ENCODE measurements at places on chromosomes 3 and 15.

DNA sequence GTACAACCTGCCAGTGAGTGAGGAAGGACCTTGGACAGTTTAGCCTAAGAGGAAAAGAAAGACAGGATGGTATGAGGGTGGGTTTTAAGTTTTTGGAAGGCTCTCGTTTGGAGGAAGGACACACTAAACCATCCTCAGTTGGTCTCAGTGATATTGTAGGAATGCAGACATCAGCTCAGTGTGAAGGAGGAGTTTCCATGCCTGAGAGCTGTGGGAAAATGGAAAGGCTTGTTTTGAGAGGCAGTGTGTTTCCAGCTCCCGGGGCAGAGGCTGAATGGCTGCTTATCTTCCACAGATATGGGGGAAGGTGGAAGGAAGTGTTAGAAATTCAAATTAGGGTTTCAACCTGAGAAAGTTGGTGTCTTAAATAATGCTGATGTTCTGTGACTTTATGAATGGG is 89.6 kb upstream of the MYZAP start:
- no peak for DNase-seq

- DNase-seq: no peak
These were observed 16.3 kb downstream of the SNAPC5 start for GRCh38 chr15:66481107-66481856.

GRCh38 chr3:120680193-120680894 is 1.7 kb downstream of the HGD start:
- DNase-seq: no peak

DNA sequence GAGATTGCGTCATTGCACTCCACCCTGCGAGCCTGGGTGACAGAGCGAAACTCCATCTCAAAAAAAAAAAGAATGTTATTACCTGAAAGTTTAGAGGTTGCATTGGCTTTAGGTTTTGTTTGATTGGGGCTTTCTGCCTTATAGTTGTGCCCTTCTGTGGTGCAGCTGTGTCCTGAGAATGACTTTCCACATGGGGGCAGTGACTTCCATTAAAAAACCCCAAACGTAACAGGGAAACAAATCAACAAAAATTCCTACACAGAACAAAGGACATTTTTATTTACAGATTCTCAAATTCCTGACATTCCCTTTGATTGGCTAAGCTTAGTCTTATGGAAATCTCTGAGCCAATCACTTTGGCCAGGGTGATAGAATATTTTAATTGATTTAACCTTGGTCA is 154.1 kb upstream of the GPR149 start:
- DNase-seq: no peak

GRCh38 chr15:96125721-96126415 is 204.6 kb upstream of the NR2F2 start:
- DNase-seq: no peak

DNA sequence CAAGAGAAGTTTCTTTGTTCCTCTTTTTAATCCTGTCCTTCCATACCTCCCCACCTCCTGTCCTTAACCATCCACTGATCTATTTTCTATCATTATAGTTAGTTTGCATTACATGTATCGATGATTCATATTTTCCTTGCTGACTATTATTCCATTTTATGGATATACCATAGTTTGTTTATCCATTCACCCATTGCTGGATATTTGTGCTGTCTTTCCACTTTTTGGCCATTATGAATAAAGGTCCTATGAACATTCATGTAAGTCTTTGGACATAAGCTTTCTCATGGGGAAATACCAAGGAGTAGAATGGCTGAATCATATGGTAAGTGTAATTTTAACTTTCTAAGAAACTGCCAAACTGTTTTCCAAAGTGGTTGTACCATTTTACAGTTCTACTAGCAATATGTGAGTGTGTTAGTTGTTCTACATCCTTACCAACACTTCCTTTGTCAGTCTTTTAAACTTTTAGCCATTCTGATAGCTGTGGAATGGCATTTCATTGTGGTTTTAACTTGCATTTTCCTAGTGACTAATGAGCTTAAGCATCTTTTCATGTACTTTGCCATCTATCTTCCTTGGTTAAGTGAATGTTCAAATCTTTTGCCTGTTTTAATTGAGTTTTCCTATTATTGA is 11.7 kb downstream of the ATP6V1A start:
- no peak for DNase-seq

DNA sequence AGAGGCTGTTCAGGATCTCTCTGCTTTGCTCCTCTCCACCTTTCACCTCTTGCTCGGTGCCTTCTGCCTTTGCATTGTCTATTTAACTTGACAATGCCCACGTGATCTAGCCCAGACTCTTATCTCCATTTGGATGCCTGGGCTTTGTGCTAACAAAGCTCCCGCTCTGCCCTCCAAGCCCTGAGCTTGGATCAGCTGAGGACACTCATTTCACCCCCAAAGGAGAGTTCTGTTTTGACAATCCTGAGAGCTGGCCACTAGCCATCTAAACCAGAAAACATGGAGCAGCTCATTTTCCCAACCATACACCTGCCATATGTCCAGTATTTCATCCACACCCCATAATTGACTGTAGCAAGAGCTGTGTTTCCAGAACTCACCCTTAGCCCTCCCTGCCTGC is 12.8 kb downstream of the GPR176 start:
- DNase-seq: no peak

GRCh38 chr3:175512700-175513099 is 653.6 kb downstream of the NAALADL2 start:
- peak; percentile 1 for DNase-seq

- DNase-seq: peak; percentile 37
These were observed 534.6 kb upstream of the ATP11B start for GRCh38 chr3:182258538-182259177.

DNA sequence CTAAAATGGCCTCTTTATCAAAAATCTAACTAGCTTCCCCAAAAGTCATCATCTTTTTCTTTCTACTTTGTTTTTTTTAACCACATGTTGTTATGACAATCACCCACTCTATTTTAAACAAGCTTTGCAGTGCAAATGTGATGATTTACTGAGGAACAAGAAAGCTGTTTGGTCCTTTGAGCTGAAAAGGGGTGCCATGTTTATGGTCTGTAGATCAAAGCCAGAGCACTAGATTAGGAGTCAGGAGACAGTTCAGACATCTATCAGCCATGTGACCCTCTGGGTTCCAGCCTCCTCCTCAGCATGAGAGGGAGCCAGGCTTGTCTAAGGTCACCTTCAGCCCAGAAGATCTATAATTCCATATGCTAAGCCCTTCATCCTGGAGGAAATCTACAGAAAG is 65.9 kb downstream of the RPL22L1 start:
- DNase-seq: no peak

GRCh38 chr15:79090487-79091203 is at the start of gene RASGRF1:
Gene RASGRF1, minus strand, starts transcription at chr15:79090780. Its CDS starts 282 bp downstream, at chr15:79090498.
- peak; percentile 36 for DNase-seq

DNA sequence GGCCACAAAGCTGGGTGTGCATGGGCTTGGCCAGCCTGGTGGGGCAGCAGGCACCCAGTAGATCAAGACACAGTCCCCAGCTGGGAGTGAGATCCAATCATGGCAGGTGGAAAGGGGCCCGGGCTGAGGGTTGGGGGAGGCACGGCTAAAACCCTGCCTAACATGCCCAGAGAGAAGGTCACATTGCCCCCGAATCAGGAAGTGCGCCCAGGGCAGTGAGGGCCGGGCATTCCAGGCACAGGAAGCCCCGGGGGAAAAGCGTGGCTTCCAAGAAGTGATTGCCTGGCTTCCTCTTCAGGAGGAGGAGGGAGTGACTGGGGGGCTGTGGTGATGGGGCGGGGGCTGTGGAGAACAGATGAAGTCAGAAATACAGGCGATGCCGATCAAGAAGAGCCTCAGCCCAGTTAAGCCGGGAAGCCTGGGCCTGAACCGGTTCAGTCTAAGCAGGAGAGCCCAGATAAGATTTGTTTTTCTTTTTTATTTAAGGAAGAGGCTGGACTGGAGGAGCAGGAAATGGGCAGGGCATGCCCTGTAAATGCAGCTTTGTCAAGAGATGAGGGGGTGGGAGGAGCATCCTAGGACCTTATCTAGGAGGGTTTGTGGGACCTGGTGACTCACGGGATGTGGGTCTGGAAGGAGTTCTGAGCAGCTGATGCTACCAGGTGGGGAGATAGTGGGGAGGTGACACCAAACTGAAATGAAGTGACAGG is 83.9 kb downstream of the CHSY1 start:
- peak; percentile 90 for DNase-seq

All from urothelium cell line (cell line).